ENCODE measurements at places on chromosomes 7 and 10.
A peak's percentile ranks its signal among the peaks of the same experiment; 100 is the strongest.

GRCh38 chr10:3776796-3777571, 8.0 kb downstream of the KLF6 start:
- DNase-seq, result peak; percentile 52

DNA sequence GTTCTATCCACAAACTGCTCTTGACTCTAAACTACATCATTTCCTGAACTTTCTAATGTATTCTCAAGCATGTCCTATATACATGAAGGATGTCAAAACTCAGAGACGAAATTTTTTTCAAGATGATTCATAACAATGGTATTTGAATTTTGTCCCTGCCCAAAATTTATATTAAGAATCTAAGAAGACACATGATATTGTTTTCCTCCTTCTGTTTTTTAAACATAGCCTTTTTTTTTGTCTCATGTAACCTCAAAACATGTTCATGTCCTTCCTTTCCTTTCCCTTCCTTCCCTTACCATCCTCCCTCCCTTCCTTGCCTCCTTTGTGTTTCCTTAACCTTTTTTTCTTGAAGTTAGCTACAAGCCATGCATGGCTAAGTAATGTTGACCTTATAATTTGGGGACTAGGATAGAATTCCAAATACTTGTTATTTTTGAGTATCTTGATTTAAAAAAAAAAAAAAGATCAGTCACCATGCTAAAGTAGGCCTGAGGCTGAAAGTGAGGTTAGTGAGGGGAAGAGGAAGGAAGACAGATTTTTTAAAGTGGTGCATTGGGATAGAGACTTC, 163.0 kb downstream of the SUGCT start:
- DNase-seq, result no peak

DNA sequence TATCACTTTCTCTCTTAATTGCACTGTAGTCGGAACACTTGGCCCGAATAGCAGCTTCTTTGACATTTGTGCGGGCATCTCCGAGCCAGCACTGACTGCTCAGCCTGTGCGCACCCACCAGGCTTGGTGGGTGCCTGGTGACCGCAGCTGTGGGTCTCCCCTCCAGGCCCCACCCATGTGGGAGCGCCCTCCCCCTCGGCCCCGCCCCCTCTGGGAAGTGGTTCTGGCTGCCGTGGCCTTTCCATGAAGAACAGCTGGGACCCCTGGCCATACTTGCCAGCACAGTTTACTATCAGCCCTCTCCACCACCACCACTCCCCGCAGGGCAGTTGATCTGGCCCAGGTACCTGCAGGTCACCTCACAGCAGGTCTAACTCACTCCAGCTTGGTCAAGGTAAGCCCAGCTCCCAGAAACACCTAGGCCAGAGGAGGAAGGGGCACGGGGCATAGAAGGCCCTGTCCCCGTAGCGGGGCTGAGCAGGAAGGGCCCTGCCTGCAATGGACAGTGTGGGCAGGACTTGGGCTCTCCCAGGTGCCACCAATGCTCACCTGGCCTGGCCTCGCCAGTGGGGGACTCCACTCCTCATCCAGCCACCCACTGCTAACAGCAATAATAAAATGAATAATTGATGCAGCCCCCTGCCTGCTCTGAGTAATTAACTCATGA, 5.8 kb downstream of the RASGEF1A start:
- no peak for DNase-seq

- no peak for DNase-seq
These were observed 8.8 kb upstream of the ZNF248 start for GRCh38 chr10:37865957-37866803.

GRCh38 chr10:49382826-49383225, 13.1 kb downstream of the DRGX start:
- no peak for DNase-seq

DNA sequence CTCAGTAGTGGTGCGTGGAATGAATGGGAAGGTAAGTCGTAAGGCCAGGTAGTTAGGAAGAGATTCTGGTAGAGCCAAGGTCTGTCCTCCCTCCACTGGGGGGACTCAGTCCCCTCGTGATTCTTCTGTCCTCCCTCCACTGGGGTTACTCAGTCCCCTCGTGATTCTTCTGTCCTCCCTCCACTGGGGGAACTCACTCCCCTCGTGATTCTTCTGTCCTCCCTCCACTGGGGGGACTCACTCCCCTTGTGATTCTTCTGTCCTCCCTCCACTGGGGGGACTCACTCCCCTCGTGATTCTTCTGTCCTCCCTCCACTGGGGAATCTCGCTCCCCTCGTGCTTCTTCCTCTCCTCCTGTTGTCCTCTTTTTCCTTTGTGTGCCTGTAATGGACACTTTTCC, 125.1 kb downstream of the CELF2 start:
- DNase-seq, result no peak

DNA sequence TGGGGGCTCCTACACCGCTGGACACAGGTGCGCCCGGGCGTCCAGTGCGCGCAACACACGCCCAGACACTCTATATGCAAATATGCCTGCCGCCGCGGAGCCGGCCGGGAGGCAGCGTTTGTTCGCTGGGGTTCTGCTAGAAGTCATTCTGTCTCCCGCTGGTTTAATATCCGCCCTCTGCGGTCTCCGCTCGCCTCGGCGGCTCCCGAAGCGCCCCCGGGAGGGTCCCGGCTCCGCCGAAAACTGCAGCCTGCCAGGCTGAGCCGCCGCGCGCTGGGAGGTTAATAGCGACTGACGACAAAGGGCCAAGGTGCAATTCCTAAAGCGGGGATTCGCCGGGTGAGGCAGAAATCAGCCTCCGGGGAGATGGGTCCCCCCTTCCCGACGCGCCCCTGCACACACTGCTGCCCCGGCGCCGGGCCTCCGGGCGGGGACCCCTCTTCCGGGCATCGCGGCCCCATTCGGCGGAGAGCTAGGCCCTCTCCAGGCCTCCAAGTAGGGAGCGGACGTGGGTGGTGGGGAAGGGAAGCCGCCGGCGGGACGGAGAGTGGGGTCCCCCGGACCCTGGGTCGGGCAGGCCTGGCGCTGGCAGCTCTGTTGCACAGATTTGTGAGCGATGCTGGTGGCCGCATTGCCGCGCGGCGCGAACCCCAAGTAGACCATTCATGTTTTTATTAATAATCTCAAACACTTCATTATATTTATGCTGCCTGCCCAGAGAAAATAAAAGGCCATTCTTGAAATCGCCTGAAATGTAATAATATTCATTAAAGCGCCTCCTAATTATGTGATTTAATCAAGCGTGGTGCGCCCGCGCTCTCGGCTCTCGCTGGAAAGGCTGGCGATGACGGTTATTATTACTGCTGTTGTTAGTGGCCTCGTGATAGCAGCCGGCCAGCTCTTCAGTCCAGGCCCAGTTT, 9.1 kb downstream of the EN2 start:
- no peak for DNase-seq

DNA sequence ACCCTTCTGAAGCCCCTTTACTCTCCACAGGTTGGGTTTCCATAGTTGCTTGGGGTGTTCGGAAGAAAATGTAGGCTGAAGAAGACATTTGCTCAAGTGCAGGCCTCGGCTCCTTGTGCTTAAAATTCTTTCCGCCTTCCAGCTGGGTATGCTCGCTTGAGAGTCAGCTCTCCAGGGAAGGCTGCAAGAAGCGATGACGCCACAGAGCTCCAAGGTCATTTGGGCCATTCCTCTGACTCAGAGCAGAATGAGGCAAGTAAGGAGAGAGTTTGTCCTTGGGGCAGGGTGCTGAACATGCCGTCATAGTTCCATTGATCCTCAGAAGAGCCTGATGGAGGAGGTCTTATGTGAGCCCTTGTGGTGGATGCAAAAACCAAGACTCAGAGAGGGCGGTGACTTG, 27.4 kb upstream of the HSPA12A start:
- DNase-seq, result no peak

GRCh38 chr7:14841869-14842268, 60.7 kb downstream of the DGKB start:
- no peak for DNase-seq

- DNase-seq, result no peak
These were observed 433.7 kb upstream of the MGMT start for GRCh38 chr10:129033340-129033739.
